ENCODE measurements at places on chromosomes 5 and 9.

DNA sequence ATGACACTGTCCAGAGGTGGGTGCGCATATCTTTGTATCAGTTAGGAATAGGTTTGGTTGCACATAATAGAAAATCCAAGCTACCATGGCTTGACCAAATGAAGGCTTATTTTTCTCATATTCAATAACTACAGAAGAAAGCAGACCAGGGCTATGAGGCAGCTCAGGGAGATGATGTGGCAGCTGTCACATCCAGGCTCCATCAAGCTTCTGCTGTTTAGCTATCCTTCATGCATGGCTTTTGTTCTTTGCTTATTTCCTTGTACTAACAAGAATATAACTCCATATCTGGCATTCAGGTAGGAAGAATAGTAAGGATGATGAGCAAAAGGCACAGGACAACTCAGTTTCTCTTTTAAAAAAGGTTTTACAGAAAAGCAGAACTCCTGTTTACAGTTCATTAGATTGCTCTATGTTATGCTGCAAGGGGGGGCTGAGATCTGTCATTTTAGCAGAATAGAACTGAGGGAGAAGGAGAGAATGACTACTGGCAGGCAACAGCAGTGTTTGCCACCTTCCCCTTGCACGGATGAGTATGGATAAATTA lies 336.1 kb downstream of the MLLT3 start:
- no peak for DNase-seq

DNA sequence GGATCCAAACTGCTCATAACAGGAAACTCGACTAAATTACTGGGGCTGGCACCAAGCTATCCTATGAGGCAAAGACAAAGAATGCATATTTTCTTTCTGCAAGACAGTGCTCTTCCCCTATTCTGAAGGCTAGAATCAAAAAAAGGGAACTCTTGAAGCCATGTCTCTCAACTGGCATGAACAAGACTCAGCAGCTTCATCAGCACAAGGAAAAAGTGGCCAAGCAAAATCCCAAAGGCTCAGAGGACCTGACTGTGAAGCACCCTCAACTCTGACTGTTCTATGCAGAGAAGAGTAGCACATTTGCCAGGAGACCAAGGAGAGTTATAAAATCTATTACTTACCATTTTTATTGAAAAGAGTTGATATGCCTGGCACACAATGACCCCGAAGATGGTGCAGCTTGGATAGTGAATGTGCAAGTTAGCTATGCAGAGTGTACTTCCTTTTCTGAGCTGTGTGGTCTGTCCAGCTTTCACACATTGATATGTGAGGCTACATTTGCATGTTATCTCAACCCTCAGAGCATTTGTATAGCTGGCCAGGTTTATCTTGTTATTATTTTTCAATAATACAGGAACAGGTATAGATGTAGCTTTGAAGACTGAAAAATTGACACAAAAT lies 51.0 kb upstream of the FYB1 start:
- no peak for DNase-seq

- DNase-seq = no peak
These were observed 13.1 kb downstream of the DAP start for GRCh38 chr5:10747678-10748622.

- DNase-seq = no peak
These were observed 456.5 kb downstream of the ZSWIM6 start for GRCh38 chr5:61788548-61788947.

DNA sequence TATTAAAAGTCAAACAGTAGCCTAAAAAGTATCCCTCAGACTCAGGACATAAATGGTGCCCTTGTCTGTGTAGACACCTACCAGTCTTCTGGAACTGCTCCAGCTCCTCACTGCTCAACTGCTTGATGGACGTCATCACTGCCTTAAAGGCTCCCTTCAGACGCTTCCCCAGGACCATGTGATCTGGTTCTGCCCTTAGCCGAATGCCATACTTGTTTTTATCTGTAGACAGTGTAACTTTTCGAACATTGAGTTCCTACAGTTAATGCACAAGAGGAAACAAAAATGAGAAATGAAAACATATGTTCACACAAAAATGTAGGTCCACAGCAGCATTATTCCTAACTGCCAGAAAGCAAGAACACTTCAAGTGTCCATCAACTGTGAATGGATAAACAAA lies 46.2 kb downstream of the IARS1 start:
- no peak for DNase-seq
